ENCODE measurements at places on chromosomes 2 and 18.

GRCh38 chr2:174158003-174158402 lies 90.3 kb downstream of the OLA1 start:
- DNase-seq = peak; percentile 1

- no peak for DNase-seq
Observed at GRCh38 chr2:187050409-187050998, 201.5 kb upstream of the ZSWIM2 start.

- DNase-seq = no peak
Observed at GRCh38 chr2:165876712-165877111, 76.9 kb downstream of the TTC21B start.

GRCh38 chr18:24809173-24809950 lies 348.9 kb downstream of the HRH4 start:
- no peak for DNase-seq

- no peak for DNase-seq
Observed at GRCh38 chr2:36348721-36349120, 6.9 kb upstream of the CRIM1 start.

DNA sequence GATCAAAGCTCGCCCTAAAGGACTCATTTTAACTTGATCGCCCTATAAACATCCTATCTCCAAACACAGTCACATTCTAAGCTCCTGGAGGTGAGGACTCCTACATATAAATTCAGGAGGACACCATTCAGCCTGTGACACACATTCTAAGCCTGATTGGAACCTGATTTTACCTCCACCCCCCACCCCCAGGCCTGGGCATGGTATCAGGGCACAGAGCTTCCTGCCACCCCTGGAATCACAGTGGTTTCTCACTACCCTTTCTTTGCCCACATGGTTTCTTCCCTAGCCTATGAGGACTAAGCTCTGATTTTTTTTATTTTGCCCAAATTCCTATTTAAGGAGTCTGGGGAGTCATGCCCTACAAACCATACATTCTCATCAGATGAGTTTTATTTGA lies 428.1 kb upstream of the ID2 start:
- DNase-seq = no peak

GRCh38 chr2:157489983-157490382 lies 46.1 kb upstream of the CYTIP start:
- no peak for DNase-seq

DNA sequence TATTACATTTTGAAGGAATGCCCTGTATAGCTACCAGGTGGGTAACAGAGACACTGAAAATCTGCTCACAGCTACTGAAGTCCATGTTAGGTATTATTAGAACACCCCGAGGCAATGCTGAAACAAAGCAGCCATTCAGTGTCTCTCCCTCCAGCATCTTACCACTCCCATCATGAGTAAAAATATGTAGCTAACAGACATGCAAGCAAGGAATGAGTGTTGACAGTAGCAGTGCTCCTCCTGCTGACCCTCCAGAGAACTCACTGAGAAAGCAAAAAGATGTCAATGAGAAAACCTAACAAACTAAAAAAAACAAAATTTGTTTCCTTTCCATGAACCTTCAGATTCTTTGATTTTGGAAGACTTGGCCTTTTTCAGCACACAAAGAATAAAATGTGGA lies 393.9 kb downstream of the LRRTM1 start:
- no peak for DNase-seq

GRCh38 chr2:149616681-149617456 lies 29.3 kb upstream of the MMADHC start:
- DNase-seq = no peak

GRCh38 chr2:180394305-180394704 lies 387.2 kb upstream of the CWC22 start:
- DNase-seq = no peak

DNA sequence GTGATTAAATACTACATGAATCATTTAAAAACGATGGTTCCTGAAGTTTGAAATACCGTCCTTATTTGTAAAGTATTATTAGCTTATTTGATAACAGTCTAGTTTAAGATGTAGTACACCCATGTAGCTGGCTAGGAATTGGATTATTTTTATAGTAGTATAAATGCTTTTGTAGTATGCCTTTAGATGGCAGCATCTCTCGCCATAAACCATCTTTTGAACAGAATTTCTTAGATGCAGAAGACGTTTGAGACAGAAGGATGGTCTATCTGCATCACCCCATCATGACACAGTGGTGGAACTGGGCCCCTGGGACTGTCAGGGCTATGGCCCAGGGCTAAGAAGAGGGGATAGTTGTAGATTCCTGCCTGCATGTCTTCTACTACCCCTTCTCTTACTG lies 152.7 kb downstream of the WDSUB1 start:
- no peak for DNase-seq

- DNase-seq = no peak
Observed at GRCh38 chr2:8331068-8331467, 350.8 kb upstream of the ID2 start.
